ENCODE measurements at places on chromosomes 7 and 10.

- no peak for DNase-seq
Observed at GRCh38 chr10:9024210-9024609, 969.7 kb downstream of the GATA3 start.

- no peak for DNase-seq
Observed at GRCh38 chr7:107643407-107643806, 17.2 kb upstream of the SLC26A4 start.

- DNase-seq: no peak
Observed at GRCh38 chr10:110530131-110530831, 32.6 kb downstream of the DUSP5 start.

- no peak for DNase-seq
Observed at GRCh38 chr7:127107601-127108007, 145.1 kb downstream of the GRM8 start.

DNA sequence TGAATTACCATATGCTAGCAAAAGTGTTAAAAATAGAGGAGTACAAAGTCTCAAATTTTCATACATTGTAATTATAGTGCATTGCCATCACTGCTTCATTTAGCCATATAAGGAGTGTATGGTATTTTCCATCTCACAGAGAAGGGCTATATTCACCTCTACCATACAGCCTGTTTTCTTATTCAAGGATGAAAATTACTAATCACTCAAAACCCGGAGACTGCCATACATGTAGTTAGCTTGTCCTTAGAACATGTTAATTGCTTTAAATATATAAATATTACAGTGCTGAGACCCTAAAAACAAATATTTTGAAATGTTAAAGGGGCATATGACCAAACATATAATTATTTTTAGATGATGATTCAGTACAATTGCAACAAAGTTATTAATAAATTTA, 49.4 kb downstream of the CPEB3 start:
- no peak for DNase-seq
